Type B pancreatic cell (in vitro differentiated cells): ENCODE measurements at places on chromosomes 5 and 9.

- no peaks in the 10 kb centered on the region for H3K4me1 ChIP-seq
- no peak overlapping the region for H3K4me3 ChIP-seq
- H3K27me3 ChIP-seq: no peaks in the 10 kb centered on the region
- H3K36me3 ChIP-seq: peaks cover 36% of the 10 kb centered on the region
- no peak for DNase-seq
Observed at GRCh38 chr9:36217256-36217968, 26.7 kb downstream of the CLTA start.

DNA sequence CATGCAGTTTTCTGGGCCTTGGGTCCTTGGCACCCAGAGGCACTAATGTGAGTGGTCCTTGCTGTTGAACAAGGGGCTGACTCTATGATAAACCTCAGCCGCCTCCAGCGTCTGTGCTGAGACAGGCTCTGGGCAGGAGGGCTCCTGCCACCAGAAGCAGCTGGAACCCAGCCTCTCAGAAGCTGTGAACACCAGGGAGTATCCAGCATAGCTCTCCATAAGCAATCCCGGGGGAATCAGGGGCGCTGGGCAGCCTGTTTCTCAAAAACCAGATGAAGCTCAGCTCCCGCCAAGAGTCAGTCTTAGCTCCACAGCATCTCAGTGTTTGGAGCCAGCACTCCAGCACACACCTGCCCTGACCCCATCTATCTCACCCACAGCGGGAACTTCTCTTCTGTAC, 170.2 kb downstream of the HSPA4 start:
- H3K4me1 ChIP-seq: peaks cover 23% of the 10 kb centered on the region
- H3K27me3 ChIP-seq: no peaks in the 10 kb centered on the region
- peak; percentile 58 for DNase-seq
- no peak overlapping the region for H3K4me3 ChIP-seq
- H3K36me3 ChIP-seq: peaks cover 3% of the 10 kb centered on the region
- no peak overlapping the region for H3K27ac ChIP-seq

- peaks cover 5% of the 10 kb centered on the region for H3K36me3 ChIP-seq
- no peak overlapping the region for H3K27ac ChIP-seq
- H3K4me1 ChIP-seq: peaks cover 6% of the 10 kb centered on the region
- no peak for DNase-seq
- no peaks in the 10 kb centered on the region for H3K27me3 ChIP-seq
Observed at GRCh38 chr9:34689512-34689911, 1.6 kb downstream of the CCL19 start.

DNA sequence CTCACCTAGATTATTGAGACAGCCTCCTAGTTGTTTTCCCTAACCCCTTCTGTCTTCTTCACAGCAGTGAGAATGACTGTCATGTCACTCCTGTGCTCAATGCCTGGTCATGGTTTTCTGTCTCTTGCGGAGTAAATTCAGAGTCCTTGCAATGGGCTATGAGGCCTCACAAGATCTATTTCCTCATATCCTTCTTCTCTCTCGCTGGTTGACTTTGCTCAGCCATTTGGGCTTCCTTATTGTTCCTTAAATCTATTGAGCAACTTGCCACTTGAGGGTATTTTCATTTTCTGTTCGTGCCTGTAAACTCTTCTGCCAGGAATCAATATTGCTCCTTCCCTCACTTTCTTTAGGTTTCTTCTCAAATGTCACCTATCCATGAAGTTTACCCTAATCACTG, 9.0 kb downstream of the PPP3R2 start:
- no peak for DNase-seq
- no peaks in the 10 kb centered on the region for H3K36me3 ChIP-seq
- no peak overlapping the region for H3K4me3 ChIP-seq
- H3K27ac ChIP-seq: no peak overlapping the region

- no peak overlapping the region for H3K4me3 ChIP-seq
- no peaks in the 10 kb centered on the region for H3K36me3 ChIP-seq
- H3K27ac ChIP-seq: no peak overlapping the region
- DNase-seq: no peak
Observed at GRCh38 chr9:5868235-5868634, 22.5 kb upstream of the MLANA start.
